ENCODE measurements at places on chromosomes 5 and 9.

- no peak for DNase-seq
These were observed 46.1 kb downstream of the ARHGEF28 start for GRCh38 chr5:73672132-73672531.

DNA sequence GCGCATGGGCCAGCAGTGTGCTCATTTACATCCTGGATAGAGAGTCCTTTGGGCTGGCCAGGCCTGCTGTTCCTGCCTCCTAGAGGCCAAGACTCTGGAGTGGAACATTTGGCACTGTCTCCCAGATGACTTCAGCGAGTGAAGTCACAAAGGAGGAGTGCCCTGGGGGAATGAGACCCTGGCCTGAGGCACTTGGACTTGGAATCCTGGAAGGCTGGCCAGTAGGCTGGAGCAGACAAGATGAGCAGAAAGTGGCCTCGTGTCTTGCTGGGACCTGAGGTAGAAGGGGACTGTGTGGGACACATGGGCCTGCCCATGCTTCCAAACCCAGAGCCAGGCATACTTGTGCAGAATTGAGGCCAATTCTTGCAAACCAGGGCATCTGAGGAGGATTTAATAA is at the start of gene TSSK1B:
TSS of gene TSSK1B (minus strand) at position 101 of the 400 bp plus-strand sequence. CDS start 150 bp downstream, outside the sequence.
- DNase-seq = no peak

DNA sequence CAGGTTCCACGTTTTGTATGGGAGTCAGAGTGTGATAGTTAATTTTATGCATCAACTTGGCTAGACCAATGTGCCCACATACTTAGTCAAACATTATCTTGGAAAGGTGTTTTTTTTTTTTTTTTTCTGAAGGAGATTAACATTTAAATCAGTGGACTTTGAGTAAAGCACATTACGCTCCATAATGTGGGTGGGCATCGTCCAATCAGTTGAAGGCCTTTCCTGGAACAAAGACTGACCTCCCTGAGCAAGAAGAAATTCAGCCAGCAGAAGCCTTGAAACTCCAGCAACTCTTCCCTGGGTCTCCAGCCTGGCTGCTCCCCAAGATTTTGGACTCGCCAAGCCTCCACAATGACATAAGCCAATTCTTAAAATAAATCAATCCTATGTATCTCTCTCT is 711.4 kb downstream of the MTRR start:
- DNase-seq = no peak

- peak; percentile 73 for DNase-seq
These were observed 16.0 kb downstream of the SLC22A5 start for GRCh38 chr5:132385326-132386105.

DNA sequence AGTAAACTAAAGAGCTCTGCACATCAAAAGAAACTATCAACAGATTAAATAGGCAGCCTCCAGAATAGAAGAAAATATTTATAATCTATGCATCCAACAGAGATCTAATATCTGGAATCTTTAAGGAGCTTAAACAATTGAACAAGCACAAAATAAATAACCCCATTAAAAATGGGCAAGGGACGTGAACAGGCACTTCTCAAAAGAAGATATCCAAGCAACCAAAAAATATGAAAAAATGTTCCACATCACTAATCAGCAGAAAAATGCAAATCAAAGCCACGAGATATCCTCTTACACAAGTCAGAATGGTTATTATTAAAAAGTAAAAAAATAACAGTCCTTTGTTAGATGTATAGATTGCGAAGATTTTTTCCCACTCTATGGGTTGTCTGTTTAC is 109.1 kb upstream of the TRPC7 start:
- DNase-seq = no peak

DNA sequence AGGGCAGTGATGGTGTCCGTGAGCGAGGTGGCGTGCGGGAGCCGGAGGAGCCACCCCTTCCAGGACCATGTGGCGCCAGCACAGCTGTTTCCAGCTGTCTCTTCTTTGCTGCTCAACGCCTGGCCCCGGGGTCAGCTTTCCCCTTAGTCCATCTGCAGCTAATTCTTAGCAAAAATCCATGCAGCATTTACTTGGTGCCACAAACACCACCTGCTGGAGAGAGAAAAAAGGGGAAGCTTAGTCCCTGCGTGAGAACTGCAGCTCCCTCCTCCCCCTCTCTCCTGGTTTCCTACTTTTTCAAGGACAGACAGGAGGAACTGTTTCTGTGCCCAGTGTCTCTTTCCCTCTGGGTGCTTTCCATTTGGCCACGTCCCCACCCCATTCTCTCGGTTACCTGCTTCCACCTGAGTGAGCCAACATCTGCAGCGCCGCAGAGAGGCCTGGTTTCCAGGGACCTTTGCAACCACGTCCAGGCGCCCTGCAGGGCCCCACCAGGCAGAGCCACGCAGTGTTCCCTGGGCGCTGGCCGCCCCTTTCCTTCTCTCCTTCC is 3.4 kb downstream of the SLC6A19 start:
- no peak for DNase-seq

DNA sequence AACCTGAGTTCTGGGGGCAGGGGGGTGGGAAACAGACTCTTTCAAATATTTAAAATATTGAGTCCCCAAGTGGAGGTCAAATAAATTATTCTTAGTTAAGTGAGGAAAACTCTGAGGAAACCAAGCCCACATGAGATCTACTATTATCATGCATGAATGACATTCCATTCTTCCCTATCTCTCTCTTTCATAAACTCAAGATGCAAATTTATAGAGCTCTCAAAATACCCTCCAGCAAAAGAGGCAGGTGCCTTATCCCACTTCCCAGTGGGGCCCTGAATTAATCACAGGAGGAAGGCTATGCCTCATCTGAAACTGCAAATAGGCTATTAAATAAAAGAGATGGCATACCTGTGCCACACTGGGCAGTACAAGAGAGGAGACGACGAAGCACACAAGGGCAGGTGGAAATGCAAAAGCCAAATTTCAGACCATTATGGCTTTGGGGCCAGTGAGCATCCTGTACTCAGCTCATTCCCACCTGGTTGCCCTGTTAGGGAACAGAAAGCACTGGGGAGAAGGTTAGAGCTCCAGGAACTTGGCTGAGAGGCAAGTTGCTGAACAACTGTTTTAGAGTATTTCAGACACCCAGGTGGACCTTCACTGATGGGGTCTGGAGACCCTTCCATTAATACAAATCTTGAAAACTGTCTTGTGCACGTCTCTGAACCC is 102.2 kb upstream of the EQTN start:
- DNase-seq = no peak

DNA sequence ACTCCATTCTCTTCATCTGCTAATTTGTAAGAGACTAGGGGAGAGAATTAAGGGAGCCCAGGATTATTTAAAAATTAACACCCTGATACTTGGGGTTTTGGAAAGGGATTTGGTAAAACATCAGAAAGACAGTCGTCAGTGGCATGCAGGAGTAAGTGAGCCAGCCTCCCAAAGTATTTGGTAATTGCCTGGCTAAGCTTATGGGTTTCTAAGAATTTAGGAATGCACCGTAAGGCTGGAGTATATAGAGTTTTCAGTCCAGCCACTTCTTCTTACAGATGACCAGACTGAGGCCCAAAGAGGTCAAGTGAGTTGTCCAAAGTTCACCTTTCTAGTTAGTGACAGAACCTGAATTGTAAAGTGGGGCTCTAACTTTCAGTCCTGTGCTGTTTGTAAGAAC is 25.8 kb upstream of the NFIB start:
- DNase-seq = no peak

GRCh38 chr5:109987355-109987754 is 297.6 kb downstream of the MAN2A1 start:
- DNase-seq = no peak

GRCh38 chr5:155960177-155960576 is 366.8 kb upstream of the SGCD start:
- DNase-seq = no peak

Measured in stimulated activated CD4-positive, alpha-beta T cell treated with anti-CD3 and anti-CD28 coated beads, Interleukin-15, amount 100 ng/mL, for 24 hours (primary cell).